ENCODE measurements at places on chromosomes 1 and 21.
A peak's percentile ranks its signal among the peaks of the same experiment; 100 is the strongest.

DNA sequence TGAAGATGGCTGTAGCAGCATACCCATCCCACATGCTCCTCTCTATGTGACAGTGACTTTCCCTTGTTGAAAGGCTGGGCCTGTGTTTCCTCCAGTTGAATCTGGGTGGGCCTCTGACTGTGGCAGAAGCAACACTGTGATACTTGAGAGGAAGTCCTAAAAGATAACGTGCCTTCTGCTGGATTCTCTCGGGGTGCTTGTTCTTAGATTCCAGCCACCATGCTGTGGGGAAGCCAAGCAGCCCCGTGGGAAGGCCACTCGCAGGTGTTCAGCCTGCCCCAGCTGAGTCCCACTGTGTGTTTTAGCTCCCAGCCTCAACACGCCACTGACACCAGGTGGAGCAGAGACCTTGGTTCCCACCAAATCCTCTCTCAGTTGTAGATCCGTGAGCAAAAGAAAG, 31.5 kb downstream of the TRAPPC10 start:
- DNase-seq: no peak

GRCh38 chr1:9668080-9668479, 16.5 kb downstream of the PIK3CD start:
- DNase-seq: no peak

GRCh38 chr1:37633938-37634243, 801 bp downstream of the RSPO1 start:
- no peak for DNase-seq

GRCh38 chr1:65151641-65152040, 3.6 kb downstream of the AK4 start:
- no peak for DNase-seq

GRCh38 chr1:45409276-45409675, 69.0 kb upstream of the MUTYH start:
- no peak for DNase-seq

DNA sequence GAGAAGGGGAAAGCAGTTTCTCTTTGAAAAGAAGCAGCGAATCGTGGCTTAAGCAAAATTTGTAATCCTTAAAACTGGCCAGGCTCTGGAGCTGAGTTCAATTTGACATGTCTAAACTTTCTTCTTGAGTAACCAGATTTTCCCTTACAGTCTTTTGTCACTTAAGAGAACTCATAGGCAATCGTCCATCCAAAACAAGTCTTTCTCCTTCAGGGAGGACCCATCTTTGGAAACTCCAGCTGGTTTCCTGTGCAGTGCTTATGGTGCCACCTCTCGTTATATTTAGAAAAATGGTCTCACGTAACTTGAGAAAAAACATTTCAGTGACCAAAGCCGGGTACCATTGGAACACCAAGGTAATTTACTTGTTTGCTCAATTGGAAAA, 1.8 kb upstream of the PTTG1IP start:
- peak; percentile 66 for DNase-seq

Data from adipocyte (in vitro differentiated cells).